Breast epithelium (tissue), 4 donors: ENCODE measurements at places on chromosomes 7 and 10. TPM values are rescaled to one million over a fixed set of nuclear protein-coding genes. Genes with fewer than 3 reads are reported as not detected.
A peak's percentile ranks its signal among the peaks of the same experiment; 100 is the strongest.

The CACNB2 gene
- total RNA-seq: 8.9 TPM

The AASS gene
- total RNA-seq: 81.4 TPM

The TSPAN33 gene
- total RNA-seq: 11.4 TPM

The WNT2 gene
- 2.4 TPM for total RNA-seq

The UCN3 gene
- not detected for total RNA-seq

The WIPF3 gene
- total RNA-seq: 3.2 TPM

The PPIF gene
- 30.7 TPM for total RNA-seq

The ADCYAP1R1 gene
- 4.1 TPM for total RNA-seq

The CYP3A5 gene
- 15.4 TPM for total RNA-seq

The COL28A1 gene
- 5.7 TPM for total RNA-seq

The GBX1 gene
- total RNA-seq: not detected

The OR2F1 gene
- total RNA-seq: not detected

DNA sequence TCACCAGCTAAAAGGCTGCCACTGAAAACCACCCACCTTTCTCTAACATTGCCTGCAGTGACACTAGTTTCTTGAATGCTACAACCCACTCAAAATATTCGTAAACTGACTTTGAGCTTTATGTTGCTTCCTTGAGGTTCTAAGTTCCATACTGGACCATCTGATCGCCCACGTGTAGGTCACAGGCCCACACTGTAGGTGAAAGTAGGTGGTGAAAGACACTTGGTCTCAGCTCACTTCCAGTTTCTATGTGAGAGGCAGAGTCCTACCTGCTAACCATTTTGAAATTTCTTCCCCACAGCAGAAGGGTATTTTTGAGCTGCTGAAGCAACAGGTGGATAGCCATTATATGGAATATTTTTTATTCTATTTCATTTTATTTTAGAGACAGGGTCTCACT, 97.3 kb downstream of the MYO3A start:
- DNase-seq: no peak

DNA sequence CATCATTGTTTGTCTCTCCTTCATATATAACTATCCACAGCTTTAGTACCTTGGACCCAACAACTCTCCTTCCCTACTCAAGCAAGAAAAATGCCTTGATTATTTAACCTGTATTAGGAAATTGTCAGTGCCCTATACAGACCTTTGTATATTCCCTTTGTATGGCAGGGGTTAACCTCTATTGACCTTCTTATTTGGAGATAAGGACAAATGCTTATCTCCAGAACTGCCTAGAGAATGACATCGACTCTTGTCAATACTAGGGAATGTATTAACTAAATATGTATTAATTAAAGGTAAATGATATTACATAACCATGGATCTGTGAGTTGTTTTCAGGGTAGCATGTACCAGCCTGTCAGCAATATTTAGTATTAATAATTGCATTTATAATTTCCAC, 10.4 kb upstream of the AKR1D1 start:
- DNase-seq: no peak

DNA sequence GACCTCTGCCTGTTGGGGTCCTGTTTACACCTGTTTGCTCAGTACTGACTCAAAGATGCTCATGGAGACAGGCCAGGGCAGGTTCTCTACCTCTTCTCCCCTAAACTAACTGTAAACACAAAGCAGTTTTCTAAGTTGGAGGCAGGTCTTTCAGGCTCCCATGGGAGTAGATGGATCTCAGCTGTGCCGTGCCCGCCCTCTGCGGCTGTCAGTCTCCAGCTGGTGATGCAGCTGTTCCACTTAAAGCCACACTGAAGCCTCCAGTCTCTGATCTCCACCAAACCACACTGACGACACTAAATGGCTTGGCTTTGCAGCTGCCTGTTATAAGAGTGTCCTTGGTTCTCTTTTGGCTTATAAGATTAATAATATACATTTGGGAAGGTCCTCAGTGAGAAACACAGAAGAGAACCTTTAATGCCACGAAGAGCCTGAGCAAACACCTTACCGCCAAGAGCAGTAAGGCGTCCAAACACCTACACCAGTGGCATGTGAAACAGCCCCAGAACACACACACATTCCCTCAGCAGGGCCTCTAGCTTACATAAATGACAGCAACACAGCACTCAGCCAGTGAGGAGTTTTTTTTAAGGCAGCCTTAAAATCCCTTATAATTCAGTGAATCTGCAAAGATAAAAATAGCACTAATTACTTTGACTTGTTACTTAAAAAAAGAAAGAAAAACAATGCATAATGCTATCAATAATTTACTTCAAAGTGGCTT, 60.4 kb upstream of the KCNIP2 start:
- no peak for DNase-seq

GRCh38 chr7:30148951-30149459, 14.2 kb downstream of the MTURN start:
- DNase-seq: peak; percentile 77

- DNase-seq: no peak
Measured at GRCh38 chr10:122780391-122780790, 65.3 kb downstream of the CUZD1 start.

- no peak for DNase-seq
Measured at GRCh38 chr7:8387551-8388256, 45.7 kb upstream of the NXPH1 start.

DNA sequence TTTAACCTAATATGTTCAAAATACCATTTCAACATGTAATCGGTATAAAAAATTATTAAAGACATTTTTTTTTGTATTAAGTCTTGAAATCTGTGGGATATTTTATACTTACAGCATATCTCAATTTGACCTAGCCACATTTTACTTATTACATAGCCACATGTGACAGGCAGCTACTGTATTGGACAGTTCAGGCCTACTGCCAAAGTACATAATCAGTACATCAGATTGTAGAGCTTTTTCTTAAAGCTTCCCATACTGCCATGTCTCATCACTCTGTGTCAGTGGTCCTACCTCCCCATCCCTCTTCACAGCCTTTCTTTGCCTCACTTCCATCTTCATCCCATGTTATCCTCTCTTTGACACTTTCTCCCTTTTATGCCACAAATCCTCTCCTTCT, 43.0 kb downstream of the LOXL4 start:
- no peak for DNase-seq

DNA sequence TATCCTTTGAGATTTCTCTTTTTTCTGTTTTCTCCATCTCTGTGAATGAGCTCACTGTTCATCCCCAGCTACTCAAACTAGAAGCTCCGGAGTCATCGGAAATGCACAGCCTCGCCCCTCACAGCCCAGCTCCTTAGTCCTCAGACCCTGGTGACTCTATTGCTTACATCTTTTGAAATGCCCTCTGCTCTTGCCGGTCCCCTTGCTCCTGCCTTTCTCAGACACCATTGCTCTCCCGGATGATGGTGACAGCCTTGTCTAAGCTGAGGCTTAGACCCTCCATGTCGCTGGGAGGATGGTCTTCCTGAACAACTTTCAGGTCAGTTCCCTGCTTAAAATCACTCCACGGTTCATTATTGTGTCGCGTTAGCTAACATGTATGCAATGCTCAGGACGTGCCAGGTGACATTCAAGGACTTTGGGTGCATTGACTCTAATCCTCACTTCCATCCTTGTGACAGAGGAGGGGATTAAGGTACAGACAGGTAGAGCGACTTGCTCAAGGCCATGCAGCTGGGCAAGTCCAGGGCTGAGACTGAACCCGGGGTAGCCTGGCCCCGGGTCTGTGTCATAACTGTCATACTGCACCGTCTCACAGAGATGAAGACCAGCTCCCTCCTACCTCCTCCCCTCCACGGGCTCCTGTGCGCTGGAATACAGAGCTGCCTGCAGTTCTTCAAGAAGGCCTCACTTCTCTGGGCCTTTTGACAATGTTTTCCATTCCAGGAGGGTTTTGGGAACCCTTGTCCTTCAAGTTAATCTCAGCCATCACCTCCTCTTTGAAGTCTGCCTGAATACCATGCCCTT, 4.3 kb upstream of the UCMA start:
- no peak for DNase-seq

- no peak for DNase-seq
Measured at GRCh38 chr7:135143885-135144668, 3.8 kb upstream of the TMEM140 start.

DNA sequence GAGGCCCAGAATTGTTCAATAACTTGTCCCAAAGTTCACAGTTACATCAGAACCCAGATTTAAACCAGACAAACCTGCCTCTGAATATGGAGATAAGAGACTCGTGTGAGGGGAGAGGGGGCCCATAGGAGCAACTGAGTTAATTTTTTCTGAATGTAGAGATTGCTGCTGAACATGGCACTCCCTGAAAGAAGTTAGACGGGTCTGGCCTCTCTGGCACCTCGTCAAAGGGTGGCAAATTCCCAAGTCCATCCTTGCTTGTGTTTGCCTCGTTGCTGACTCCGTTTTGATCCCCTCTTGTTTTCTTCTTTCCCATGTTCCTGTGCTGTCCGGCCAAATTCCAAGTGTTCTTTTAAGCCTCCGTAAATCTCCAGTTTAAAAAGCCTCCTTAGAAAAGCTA, 35.2 kb upstream of the YAE1 start:
- no peak for DNase-seq

- DNase-seq: no peak
Measured at GRCh38 chr7:156504687-156505545, 135.7 kb upstream of the RNF32 start.

- peak; percentile 19 for DNase-seq
Measured at GRCh38 chr7:99359465-99360154, 14.9 kb upstream of the ARPC1B start.

- DNase-seq: no peak
Measured at GRCh38 chr10:90777621-90778020, 80.2 kb downstream of the HTR7 start.

DNA sequence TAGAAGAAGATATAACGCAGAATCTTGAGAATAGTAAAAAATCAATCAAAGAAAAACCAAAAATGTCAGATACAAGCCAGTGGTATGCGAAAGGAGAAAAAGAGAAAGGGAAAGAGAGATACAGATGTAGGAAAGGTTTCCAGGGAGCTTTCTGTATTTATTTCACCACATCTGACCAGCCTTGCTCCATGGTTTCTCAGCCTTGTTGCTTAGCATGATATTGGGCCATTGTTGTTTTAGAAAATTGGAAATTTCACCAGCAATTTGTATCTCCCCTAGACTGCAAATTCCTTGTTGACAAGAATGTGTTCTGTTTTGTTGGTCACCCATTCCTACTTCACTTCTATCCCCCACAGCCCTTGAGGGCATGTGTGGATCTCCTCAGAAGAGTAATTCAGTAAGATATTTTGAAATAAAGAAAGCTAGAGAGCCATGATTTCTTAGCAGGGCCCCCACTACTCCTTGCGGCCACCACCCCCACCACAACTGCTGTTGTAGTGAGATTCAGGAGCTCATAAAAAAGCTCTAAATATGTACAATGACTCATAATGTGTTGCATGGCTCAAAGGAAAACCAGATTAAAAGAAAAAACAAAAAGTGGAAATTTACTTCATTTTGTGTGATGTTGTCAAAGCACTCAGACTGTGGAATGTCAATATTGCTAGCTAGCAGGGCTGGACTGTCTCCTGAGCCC, 138.7 kb downstream of the CHRM2 start:
- DNase-seq: no peak

GRCh38 chr7:158228986-158229385, 358.6 kb downstream of the PTPRN2 start:
- no peak for DNase-seq

DNA sequence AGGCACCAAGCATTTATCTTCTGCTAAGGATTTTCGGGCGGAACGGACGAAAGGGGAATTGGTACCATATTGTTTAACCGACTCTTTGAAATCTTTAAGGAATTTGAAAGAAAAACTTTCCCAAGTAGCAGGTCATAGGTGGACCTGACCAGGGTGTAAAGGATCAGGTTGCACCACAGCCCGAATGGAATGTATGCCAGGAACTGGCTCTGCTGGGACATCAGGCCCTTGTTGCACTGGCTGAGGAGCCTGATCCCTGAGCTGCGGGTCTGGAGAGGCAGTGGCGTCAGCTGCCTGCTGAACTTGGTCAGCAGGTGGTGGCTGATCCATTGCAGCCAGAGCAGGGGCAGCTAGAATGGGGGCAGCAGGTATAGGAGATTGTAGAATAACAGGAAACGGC, 41.4 kb upstream of the AKR1C2 start:
- no peak for DNase-seq

GRCh38 chr7:133853706-133854276, 273.3 kb upstream of the LRGUK start:
- peak; percentile 72 for DNase-seq

DNA sequence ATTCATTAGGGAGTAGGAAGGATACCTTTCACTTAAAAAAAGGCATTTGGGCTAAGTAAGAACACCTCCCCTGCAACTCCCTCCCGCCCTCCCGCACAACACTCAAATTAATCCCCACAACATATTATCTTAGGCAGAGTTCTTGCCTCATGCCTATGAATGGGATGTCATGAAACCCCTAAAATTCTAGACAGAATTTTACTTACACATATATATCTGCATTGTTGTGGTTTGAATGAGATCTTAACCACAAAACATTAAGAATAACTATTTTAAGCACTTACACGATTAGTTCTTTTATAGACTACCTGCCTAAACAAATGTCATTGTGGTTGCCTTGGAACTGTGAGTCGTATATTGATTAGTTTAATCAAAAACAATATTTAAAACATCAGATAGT, 4.5 kb upstream of the ITGB1 start:
- no peak for DNase-seq

- no peak for DNase-seq
Measured at GRCh38 chr7:22712999-22713398, 14.0 kb upstream of the IL6 start.

DNA sequence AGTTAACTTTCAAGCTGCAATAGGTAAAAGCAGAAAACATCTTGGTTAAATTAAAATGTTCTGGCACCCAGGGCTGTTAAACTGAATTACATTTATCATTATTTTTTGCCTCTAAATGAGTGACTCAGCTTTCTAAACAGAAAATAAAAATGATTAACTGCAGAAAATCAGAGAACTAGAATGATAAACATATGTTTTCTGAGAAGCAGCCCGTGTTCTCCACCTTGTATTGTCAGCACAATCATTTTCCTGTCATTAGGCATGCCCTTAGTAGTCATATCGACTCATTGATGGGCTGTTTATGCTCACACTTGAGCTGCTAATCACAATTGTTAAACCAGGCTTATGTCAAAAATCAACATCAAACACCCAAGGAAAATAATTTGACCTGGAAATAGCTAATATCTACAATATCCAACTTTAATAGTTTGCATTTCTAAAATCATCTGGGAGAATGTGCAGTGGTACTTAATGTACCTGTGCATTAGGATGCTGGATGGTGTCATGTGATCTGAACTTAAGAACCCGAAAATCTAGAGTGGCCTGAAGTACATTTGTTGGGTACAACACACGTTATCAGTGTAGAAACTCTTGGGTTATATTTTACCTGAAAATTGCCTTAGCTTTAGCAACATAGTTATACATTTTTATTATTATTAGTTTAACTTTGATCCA, 2.3 kb downstream of the MDFIC start:
- DNase-seq: no peak
